Head of caudate nucleus (tissue), 42 donors: ENCODE measurements at places on chromosomes 2 and 18.

- DNase-seq: no peak
Observed at GRCh38 chr2:100513650-100514049, 43.4 kb downstream of the NMS start.

- DNase-seq: no peak
Observed at GRCh38 chr2:190062601-190063000, at the start of gene MSTN. Gene MSTN, minus strand, starts transcription at chr2:190062729. Its CDS starts 133 bp downstream, at chr2:190062596.

DNA sequence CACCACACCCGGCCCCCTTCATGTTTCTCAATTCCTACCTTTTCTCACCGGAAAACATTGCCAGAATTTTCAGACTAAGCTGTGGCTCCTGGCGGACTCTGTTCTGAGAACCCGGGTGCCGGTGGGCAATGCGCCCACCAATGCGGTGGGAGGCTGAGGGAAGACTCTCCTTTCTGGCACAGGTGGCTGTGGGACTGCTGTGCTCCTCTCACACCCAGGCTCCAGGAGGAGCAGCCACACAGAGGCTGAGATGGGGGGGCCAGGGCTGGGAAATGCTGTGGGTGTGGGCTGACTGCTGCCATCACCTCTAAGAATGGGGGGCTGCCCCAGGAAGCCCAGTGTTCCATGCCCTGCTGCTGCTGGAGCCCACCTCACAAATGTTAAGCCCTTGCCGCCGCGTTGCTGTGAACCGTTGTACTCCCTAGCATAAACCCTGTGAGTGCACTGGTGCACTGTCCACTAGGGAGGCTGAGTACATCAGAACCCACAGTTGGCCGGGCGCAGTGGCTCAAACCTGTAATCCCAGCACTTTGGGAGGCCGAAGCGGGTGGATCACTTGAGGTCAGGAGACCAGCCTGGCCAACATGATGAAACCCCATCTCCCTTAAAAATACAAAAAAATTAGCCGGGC, 152.6 kb downstream of the LDLRAD4 start:
- peak; percentile 25 for DNase-seq

DNA sequence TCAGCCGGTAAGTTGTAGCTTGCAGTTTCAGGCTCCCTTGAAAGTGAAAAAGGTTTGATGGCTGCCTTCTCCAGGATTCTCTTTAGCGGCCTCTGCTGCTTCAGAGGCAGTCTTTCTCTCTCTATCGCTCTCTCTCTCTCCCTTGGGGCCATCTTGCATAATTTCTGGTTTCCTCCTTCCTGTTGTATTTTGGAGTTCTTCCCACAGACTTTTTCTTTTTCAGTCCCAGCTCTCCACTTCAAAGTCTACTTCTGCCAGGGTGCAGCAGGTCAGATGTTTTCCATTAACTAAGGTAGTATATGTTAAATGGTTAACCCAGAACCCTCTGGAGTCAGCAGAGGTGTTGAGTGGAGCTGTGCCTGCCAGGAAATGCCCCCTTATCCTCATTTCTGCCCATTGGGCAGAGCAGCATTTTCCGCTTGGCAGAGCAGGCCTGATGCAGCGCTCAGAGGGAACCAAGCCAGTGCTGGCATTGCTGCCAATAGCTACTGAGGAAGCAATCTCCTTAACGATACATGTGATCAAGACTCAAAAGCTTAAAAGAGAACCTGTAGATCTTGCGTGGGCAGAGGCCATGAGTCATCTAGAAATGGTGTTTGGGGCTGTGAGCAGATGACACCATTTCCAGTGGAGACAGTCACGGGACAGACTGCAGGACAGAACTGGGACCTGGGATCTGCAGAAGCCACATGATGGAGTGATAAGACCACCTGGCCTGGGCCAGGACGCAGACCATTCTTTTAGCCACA, 20.8 kb downstream of the DBI start:
- peak; percentile 70 for DNase-seq

GRCh38 chr18:61173554-61173953, 159.7 kb upstream of the CDH20 start:
- DNase-seq: no peak

DNA sequence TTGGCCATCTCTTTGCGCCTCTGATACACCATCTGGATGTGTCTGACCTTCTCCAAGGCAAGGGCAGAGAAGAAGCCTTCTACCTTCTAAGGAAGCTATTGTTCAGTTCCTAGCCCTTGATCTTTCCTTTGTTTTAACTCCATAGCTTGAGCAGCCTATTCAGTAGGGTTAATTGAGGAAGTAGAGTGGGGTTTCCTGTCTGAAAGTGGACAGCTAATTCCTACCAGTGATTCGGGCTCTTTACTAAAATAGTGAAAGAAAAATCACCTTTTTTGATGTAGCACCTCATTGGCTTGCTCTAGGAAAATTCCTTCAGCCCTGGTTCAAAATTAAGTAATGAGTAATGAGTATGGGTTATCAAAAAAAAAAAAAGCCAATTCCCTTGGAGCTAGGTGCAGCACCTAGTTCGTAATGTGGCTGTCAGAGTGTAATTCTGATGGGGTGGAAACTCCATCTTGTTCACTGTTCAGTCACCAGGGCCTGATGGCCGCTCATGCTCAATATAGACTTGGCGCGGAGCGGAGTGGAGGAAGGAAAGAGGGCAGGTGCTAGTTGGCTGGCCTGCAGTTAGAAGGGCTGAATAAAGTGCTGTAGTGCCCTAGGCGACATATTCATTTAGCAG, 2.9 kb upstream of the MGAT5 start:
- DNase-seq: no peak
